Stimulated activated CD8-positive, alpha-beta memory T cell treated with anti-CD3 and anti-CD28 coated beads, Interleukin-7, amount 100 ng/mL, for 1 hour (primary cell): ENCODE measurements at places on chromosomes 7 and 10.

DNA sequence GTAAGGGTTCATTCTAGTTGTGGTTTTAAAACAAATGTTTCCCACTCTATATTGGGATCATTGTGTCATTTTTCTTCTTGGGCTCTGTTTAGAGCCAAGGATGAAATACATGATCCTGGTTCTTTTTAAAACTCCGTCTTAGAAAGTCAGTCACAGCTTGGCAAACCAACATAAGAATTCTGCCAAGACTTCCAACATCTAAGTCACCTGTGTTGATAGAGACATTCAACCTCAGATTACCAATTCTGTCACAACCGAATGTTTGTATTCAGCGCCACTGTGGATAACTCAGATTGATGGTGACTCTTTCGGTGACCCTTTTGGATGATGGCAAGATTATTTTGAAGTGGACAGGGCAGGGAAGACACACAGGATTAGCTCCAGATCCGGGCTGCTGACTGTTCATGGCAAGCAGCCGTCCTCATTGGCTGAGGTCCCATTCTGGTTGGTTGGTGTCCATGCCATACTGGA lies 255.4 kb downstream of the ARHGAP21 start:
- no peak for DNase-seq

- no peak for DNase-seq
Measured at GRCh38 chr7:127976056-127976737, 55.0 kb downstream of the LRRC4 start.

DNA sequence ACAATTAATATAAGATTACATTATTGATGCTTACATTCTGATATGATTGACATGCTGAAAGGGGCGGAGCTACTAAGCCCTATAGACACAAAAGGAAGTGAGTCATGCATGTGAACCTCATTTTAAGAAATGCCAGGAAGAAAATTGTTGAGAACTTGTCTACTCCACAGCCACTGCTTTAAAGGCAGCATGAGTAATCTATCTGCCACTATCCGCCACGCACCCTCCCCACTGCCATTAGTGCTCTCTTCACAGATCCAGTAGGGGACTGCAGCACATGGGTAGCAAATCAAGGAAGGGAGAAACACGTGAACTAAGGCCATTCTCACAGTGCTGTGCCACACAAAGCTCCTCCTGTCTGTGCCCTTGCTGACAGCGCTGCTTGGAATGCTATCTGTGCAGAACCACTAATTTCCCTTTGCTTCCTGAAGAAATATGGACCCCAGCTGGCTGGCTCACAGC lies 524.8 kb downstream of the GRM8 start:
- DNase-seq: no peak

DNA sequence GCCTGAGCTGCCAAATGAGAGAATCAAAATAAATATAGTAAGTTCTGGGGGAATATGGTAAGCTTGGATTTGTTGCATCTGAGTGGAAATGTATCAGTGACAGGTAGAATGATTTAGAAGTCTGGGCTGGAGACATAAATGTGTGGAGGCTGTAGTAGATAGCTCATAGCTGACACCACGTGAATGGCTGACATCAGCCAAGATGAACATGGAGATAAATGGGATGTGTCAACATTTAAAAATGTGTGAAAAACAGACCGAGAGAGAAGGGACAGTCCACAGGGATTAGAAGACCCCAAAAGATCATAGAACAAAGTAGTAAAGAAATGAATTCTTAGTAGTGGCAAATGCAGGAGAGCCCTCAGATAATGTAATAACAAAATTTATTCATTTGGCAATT lies 40.9 kb downstream of the NAMPT start:
- DNase-seq: no peak

DNA sequence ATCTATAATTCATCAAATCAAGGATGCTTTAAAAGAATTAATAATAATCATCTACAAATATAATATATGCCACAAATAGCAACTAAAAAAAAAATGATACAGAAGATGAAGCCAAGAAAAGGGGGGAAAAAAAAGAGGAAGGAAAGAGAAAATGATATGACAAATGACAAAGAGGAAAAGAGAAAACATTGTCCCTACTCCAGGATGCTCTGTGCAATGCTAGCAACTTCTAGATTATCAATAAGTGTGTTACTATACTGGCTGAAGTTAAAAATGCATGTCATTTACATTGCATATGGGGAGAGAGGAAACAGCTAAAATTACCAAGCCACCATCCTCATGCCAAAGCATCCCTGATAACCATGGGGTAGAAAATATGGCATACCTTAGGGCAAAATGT lies 104.2 kb downstream of the SFMBT2 start:
- no peak for DNase-seq

GRCh38 chr7:39252916-39253315 lies 275.2 kb downstream of the POU6F2 start:
- no peak for DNase-seq

- DNase-seq: no peak
Measured at GRCh38 chr7:25894002-25894901, 257.7 kb upstream of the NFE2L3 start.

DNA sequence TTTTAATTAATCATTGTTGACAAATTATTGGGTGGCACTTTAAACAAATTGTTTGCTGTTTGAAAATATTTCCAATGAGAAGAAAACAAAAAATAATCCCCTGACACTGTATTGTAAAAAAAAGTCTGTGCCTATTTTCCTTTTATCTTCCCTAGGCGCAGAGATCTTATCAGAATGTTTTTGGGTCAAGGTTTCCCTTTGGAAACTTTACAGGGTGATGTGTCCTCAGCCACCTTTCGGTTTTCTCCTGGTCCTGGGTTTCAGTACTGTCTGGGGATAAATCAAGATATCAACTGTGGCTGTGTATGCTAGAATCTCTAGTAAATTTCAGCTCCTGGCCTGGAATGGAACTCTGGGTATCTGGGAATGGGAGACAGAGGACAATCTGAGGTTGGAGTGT lies 1.4 kb downstream of the ZNF107 start:
- no peak for DNase-seq

DNA sequence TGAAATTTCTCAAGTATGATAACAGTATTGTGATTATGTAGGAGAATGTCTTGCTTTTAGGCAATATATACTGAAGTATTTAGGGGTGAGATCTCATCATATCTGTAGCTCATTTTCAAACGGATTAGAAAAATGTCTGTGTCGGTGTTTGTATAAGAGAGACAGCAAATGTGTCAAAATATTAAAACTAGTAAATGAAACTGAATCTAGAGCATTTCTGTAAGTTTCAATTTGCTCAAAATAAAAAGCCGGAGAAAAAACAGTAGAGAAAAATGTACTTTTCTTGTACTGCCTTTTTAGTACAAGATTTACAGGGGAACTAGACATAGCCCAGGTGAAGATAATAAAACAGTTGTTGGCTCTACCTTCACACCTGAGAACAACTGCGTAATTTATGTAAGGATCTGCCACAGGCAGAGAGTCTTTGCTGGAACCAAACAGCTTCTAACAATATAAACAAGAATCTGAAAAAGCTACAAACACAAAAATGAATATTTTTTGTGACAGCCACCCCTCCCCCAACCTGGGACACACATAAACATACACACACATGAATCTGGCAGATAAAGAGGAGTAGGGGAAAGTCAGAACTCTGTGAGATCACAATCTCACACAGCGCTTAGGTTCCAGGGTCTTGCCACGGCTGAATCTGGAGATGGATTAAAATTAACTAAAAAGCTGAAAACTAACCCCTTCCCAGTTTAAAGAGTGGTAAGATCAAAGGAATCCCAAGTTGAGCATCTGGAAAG lies 153.3 kb downstream of the AVL9 start:
- DNase-seq: no peak

DNA sequence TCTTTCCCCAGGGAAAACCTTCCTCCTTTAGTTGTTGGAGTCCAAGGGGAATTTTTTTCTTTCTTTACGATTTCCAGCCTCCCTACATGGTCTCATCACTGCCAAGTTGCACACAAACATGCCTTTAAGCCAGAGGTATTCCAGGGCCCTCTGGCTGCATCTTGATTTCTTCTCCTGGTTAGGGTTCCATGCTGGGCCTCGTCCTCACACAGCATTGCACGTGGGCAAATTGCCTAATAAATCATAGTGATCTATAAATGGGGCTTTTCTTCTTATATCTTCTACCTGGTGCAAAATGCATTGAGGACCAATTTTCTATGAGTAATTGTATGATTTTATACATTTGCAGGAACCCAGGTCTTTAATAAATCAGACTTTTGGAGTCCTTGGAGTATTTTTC lies 284.2 kb downstream of the C7orf25 start:
- DNase-seq: no peak
